ENCODE measurements at places on chromosomes 7 and 10.

DNA sequence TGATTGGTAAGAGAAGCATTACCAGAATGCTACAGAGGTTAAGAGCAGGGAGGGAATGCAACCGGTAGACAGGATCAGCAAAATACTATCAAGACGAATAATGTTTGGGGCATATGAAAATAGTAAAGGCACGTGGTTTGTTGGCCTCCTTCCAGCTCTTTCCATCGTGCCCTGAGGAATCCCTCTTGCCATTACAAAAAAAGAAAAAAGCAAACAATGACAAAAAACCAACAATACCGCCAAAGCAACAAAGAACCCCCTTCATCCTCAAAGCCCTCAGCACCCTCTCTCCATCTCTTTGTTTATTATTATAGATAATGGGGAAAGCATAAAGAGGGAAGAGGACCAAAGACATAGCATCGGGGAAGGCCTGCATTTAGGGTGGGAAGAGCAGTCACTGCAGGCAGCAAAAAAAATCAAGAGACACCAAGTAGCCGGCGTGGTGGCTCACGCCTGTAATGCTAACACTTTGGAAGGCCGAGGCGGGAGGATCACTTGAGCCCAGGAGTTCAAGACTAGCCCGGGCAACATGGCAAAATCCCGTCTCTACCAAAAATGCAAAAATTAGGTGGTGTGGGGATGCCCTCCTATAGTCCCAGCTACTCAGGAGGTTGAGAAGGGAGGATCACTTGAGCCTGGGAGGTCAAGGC lies 78.0 kb downstream of the HIP1 start:
- DNase-seq: no peak

GRCh38 chr7:17207220-17207619 lies 91.2 kb upstream of the AHR start:
- no peak for DNase-seq

DNA sequence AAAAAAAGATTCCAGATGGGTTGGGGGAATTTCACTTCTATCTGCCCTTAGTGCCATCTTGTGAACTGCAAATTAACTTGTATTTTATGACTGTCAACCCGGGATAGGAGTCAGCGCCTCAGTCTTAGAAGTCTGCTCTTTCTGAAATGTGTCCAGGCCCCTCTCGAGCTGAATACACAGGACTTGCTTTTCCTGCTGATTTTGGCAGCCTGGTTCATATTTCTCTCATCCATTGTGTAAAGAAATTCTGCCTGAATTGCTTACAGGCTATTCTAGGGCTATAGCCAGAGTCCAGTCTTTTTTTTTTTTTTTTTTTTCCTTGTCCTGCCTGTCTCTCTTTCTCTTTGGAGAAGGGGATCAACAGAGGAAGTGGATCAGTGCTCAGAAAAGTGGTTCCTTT lies 24.6 kb downstream of the GATA3 start:
- no peak for DNase-seq

GRCh38 chr7:159013181-159013690 lies 131.4 kb downstream of the VIPR2 start:
- no peak for DNase-seq

GRCh38 chr7:49866076-49866735 lies 92.8 kb downstream of the VWC2 start:
- peak; percentile 25 for DNase-seq

- no peak for DNase-seq
These were observed 137.5 kb downstream of the IMMP2L start for GRCh38 chr7:111424768-111425167.

DNA sequence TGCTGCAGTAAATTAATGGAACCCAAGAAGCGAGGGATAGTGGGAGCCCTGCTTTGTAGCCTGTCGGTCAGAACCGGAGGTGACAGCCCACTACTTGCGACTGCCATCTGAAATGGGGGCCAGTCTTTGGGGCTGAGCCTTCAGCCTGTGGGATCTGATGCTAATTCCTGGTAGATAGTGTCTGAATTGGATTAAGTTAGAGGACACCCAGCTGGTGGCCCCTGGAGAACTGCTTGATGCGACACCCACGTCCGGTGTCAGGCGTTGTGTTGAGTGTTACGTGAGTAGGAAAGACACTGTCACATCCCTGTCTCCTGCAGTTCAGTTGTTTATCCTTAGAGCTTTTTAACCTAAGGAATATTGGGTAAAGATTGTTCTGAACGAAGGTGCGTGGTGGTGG lies 5.0 kb downstream of the EIF3B start:
- no peak for DNase-seq

GRCh38 chr10:124092250-124092859 lies 1.0 kb downstream of the CHST15 start:
- no peak for DNase-seq

GRCh38 chr10:118422241-118422640 lies 80.1 kb upstream of the FAM204A start:
- DNase-seq: no peak

GRCh38 chr7:96306385-96307125 lies 15.3 kb downstream of the SLC25A13 start:
- DNase-seq: no peak

DNA sequence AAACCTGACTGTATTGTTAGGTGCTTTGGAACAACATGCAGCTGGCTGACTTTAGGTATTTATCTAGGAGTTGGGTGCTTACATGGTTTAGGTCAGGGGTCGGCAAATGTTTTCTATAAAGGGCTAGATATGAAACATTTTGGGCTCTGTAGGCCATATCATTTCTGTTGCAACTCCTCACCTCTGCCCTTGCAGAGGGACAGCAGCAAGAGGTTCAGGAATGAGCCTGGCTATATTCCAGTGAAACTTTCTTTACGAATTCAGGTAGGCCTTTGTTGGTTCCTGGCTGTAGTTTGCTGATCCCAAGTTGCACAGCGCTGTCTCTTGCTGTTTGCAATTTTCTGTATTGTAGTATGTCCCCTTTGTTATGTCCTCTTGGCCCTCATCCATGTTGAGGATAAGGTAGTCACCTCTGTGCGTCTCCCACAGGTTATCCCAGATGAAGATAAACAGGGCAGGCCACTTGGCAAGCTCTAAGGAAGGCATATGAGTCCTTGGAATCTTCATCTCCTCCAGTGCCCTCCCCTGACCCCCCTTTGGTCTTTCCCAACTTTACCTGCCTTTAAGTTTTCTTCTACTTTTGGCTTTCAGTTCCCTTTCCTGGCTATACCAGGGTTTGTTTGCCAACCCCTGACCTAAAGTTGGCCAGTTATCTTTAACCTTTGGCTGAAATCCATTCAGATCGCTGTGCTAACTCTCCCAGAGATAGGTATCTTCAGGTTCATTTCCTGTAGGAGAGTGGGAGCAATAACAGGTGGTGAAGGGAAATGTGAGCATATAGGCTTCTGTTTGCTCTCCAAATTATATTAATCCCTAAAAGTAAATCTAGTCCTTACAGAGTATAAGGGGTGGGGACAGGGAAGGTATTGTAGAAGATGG lies 36.1 kb downstream of the SGPL1 start:
- no peak for DNase-seq

DNA sequence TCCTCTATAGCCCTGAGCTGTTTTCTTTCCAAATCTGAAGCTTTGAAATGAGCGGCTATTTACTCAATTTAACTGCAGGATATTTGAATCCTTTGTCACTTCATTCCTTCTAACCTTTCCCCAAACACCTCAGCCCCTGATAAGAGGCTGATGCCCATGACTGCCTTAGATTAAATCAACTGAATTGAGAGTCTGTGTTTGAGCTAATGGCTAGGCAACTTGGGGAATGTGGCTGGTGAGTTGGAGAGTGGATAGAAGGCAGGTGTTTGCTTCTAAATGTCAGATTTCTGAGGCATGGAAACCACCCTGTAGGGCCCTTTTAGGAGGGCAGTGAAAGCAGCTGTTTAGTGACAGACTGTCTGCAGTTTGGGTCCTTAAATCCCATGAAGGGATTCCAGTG lies 759.9 kb downstream of the LRMDA start:
- no peak for DNase-seq

GRCh38 chr7:36001546-36001945 lies 151.5 kb upstream of the EEPD1 start:
- no peak for DNase-seq

DNA sequence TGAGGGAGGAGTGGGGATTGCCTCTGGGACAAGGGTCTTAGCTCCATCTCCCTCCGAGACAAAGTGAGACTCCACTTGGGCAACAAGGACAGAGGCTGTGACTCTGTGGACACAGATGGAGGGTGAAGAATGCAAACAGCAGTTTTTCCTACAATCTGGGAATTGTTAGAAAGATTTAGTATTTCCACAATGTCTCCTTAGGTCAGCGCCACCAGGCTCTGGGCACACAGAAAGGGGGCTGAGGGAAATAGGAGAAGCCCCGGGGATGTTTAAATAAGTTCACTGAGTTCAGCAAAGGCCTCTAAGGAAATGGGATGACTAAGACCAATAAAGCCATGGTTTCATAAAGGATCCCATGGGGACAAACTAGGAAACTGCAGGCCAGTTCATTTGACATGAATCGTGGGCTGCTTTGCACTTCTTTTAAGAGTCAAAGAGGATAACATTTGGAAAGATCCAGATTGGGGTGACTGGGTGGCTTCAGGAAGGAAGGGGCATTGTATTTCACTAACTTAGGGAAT lies 219.8 kb upstream of the GLI3 start:
- DNase-seq: no peak

DNA sequence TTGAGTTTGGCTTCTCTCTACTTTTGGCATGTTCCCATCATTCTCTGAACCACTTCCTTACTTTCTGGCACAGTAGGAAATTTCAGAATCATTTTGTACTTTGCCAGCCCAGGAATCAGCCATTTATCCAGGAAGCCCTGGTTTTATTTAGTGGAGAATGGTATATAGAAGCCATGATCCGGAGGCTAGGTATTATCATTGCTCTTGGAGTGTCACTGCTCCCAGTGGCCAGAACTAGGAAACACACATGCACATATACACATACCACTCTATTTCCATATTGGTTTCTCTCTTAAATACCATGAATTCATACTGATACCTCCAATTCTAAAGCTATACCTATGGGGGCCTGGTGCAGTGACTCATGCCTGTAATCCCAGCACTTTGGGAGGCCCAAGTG lies 36.3 kb downstream of the SUFU start:
- DNase-seq: no peak

- no peak for DNase-seq
These were observed 58.1 kb downstream of the CAV1 start for GRCh38 chr7:116582806-116583444.

DNA sequence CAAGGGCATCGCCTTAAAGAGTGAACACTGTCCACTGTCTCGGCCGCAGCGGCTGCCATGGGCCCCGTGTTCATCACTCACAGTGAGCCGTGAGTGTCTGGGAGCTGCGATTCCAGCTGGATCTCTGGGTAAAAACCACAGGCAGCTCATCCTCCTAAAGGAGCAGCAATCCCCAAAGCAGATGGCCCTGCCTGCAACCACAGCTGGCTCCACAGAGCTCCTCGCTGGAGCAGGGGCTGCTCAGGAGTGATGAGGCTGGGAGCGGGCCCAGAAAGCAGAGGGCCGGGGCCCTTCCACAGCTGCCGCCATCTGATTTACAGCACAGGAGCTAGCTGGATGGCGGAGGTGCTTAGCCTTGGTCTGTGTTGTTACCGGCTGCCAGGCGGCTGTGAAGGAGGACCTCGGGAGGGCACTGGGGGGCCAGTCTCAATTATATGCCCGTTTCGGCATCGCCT lies 6.6 kb upstream of the TMEM184A start:
- DNase-seq: peak; percentile 91

DNA sequence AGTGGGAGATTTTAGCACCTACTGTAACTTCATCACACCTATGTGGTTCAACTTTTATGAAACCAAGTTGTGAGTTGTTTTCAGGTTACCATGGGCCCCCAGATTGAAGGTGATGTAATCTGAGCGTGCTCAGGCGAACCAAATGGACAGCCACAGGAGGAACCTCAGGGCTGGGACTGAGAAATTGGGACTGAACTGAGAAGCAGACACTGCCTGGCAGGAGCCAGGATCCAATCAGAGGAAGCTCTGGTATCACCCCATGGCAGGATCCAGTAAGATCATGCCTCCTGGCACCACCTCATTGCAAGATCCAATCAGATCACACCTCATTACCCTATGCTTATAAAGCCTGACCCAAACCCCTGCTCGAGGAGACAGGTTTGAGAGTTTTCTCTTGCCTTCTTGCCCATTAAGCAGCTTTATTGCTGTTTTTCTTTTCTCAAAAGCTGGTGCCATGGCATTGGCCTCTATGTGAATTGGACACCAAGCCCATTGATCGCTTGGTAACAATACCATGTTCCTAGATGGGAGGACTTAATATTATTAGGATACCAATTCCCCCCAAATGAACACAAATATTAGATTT lies 43.2 kb upstream of the GDF10 start:
- DNase-seq: no peak

- no peak for DNase-seq
These were observed 23.4 kb upstream of the AKR1C3 start for GRCh38 chr10:5070648-5071410.

DNA sequence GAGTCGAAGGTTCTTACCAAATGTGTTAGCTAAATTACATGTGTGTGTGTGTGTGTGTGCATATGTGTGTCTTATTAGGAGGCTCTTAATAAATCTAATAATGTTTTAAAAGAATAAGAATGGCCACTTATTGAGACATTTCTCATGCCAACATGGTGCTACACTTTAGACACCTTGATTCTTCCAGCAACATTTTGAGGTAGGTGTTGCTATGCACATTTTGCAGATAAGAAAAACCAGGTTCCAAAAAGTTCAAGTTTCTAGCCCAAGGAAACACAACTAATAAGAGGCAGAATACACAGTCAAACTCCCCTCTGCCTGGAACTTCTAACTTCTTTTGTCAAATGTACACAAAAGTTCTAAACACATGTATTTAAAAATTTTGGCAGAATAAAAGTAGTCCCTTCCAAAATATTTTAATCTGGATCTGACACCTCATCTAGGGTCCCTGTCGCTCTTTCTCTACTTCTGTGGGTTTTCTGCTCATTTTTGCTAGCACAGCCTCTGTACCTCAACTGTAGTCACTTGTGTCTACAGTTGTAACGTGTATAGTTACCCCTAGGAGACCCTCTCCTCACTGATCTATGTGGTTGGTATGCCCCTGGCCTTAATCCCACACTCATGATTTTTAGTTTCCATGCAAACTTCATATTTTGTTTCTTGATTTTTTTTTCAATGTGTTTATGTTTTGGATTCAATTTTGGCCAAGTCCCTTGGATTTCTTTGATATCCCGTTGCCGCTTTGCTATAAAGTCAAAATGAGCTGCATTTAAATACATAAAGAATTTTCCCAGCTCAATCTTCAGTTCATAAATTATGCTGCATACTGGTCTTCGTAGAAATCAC lies 4.3 kb downstream of the ANKRD1 start:
- DNase-seq: no peak

DNA sequence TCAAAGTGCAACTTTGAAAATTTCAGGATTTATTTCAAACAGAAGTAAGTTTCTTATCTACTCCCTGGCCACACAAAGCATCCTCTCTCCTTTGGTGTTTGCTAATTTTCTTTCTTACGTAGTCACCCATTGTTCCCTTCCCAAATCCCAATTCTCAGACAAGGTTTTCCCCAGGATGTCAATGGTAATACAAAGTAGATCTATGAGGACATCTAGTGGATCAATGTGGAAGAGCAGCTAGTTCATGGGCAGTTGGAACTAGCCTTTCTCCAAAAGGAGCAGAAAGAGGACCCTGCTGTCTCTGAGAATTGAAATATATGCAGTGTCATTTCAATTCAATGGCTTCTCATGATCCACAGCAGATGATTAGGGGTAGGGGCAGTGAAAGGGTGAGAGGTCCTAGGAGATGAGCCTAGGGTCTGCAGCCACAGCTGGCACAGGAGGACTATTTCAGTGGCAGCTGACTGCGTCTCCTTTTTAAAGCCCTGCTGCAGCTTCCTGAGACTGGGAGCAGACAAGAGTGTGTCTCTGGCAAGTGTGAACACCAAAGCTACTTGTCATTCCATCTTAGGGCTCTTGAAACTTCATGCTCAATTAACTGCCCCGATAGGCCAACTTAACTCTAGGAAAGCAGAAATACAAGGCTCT lies 632.6 kb downstream of the KCNMA1 start:
- DNase-seq: peak; percentile 45

Data from NCI-H524 (cell line).